ENCODE measurements at places on chromosomes 4 and X. TPM values are rescaled to one million over a fixed set of nuclear protein-coding genes. Genes with fewer than 3 reads are reported as not detected.

The LIMCH1 gene
- total RNA-seq: 0.83 TPM

The ACTRT1 gene
- total RNA-seq: not detected

The CPZ gene
- total RNA-seq: 0.58 TPM

The GNPDA2 gene
- 36.8 TPM for total RNA-seq

The DGKQ gene
- total RNA-seq: 17.0 TPM

The TMEM156 gene
- not detected for total RNA-seq

The NIPAL1 gene
- total RNA-seq: not detected

The ADH1A gene
- not detected for total RNA-seq

The ARL9 gene
- total RNA-seq: 0.17 TPM

The AFF2 gene
- not detected for total RNA-seq

The ADGRL3 gene
- not detected for total RNA-seq

The SYP gene
- 0.87 TPM for total RNA-seq

The SYTL5 gene
- total RNA-seq: 2.8 TPM

The SHROOM3 gene
- 27.5 TPM for total RNA-seq

The LDOC1 gene
- 6.8 TPM for total RNA-seq

The F9 gene
- total RNA-seq: not detected

The LONRF3 gene
- total RNA-seq: 0.33 TPM

The SPATA4 gene
- 0.15 TPM for total RNA-seq

The GAGE12E gene
- total RNA-seq: not detected

The TXK gene
- total RNA-seq: 0.17 TPM

The LRCH2 gene
- 6.9 TPM for total RNA-seq

The SSX1 gene
- not detected for total RNA-seq
